ENCODE measurements at places on chromosomes 11 and 22. TPM values are rescaled to one million over a fixed set of nuclear protein-coding genes. Genes with fewer than 3 reads are reported as not detected.

Gene BIRC3
- 8.4 TPM for total RNA-seq

- DNase-seq = no peak
Observed at GRCh38 chr11:26465274-26465673, 106.8 kb downstream of the MUC15 start.

Gene PRG2
- total RNA-seq = not detected

GRCh38 chr11:15099267-15099666 lies 15.5 kb upstream of the INSC start:
- DNase-seq = no peak

Gene CRYBB3
- not detected for total RNA-seq

DNA sequence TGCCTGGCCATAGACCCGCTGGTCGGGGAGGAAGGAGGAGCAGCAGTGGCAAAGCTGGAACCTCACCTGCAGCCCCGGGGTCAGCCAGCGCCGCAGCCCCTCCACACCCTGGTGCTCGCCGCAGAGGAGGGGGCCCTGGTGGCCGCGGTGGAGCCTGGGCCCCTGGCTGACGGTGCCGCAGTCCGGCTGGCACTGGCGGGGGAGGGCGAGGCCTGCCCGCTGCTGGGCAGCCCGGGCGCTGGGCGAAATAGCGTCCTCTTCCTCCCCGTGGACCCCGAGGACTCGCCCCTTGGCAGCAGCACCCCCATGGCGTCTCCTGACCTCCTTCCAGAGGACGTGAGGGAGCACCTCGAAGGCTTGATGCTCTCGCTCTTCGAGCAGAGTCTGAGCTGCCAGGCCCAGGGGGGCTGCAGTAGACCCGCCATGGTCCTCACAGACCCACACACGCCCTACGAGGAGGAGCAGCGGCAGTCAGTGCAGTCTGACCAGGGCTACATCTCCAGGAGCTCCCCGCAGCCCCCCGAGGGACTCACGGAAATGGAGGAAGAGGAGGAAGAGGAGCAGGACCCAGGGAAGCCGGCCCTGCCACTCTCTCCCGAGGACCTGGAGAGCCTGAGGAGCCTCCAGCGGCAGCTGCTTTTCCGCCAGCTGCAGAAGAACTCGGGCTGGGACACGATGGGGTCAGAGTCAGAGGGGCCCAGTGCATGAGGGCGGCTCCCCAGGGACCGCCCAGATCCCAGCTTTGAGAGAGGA lies 11.9 kb downstream of the TMEM121B start:
- DNase-seq = no peak

All from left cardiac atrium (tissue), 4 donors.